ENCODE measurements at places on chromosomes 12 and 14.
A peak's percentile ranks its signal among the peaks of the same experiment; 100 is the strongest.

GRCh38 chr12:54736549-54736948 lies 88.4 kb upstream of the DCD start:
- no peak for DNase-seq

DNA sequence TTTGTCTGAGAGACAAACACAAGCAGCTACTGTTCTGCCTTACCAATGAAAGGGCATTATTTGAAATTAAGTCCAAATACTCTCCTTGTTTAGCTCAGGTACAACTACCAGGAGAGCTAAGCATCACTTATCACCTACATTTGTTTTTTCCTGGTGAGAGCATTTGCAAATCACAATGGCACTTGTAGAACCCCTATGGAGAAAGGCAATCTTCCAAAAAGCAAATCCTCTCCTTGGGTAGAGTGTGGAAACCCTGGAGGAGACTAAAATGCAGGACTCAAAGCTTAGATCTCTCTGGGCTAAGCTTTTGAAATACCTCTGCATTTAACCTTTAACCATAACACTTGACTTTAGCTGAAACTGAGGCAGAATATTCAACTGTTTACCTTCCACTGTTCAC lies 20.8 kb downstream of the GTSF1 start:
- no peak for DNase-seq

GRCh38 chr12:44835641-44836379 lies 40.3 kb downstream of the NELL2 start:
- peak; percentile 26 for DNase-seq

GRCh38 chr12:16719713-16720416 lies 113.9 kb upstream of the LMO3 start:
- no peak for DNase-seq

GRCh38 chr12:105420046-105420445 lies 89.6 kb downstream of the C12orf75 start:
- no peak for DNase-seq

DNA sequence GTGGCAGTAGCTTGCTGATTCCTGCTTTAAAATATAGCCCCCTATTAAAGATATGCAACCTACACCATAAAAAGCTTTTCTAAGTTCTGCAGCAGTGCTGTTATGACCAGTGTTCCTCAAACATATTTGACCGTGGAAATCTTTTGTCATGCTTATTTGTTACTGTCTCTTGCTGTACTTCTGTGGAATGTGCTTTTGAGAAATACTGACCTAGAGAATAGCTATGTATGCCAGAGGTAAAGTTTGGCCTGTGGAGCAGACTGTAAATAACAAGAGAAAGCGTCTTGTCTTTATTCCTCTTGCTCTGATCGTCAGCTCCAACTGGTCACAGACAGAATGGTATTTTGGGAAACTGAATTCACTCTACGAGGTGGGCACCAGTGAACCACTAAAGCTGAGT lies 239.0 kb downstream of the FBXL14 start:
- DNase-seq, result no peak

GRCh38 chr12:66945189-66945817 lies 266.4 kb upstream of the GRIP1 start:
- no peak for DNase-seq

GRCh38 chr12:64740646-64741045 lies 18.6 kb downstream of the GNS start:
- DNase-seq, result no peak

GRCh38 chr12:53652366-53652765 lies 23.5 kb downstream of the ATP5MC2 start:
- DNase-seq, result no peak

DNA sequence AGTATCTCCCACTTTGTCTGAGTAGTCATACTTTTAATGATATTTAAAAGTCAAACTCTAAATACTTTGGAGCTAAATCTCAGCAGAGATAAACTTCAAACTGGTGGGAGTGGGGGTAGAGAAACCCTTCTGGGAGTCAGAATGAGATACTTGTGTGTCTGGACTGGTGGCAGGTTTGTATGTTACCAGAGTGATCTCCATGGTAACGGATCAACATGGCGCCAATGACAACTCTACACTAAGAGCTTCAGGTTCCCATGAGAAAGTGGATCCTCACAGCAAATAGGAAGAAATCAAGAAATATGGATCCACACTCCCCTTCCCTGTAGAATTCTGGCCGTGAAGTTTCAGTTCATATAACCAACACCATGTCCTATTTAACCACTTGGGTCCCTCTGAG lies 121.9 kb downstream of the ETV6 start:
- DNase-seq, result no peak

GRCh38 chr12:117002051-117002817 lies 91.5 kb downstream of the FBXW8 start:
- no peak for DNase-seq

GRCh38 chr12:24011927-24012507 lies 62.5 kb upstream of the SOX5 start:
- no peak for DNase-seq

- no peak for DNase-seq
These were observed 13.3 kb upstream of the DTX1 start for GRCh38 chr12:113043240-113043639.

DNA sequence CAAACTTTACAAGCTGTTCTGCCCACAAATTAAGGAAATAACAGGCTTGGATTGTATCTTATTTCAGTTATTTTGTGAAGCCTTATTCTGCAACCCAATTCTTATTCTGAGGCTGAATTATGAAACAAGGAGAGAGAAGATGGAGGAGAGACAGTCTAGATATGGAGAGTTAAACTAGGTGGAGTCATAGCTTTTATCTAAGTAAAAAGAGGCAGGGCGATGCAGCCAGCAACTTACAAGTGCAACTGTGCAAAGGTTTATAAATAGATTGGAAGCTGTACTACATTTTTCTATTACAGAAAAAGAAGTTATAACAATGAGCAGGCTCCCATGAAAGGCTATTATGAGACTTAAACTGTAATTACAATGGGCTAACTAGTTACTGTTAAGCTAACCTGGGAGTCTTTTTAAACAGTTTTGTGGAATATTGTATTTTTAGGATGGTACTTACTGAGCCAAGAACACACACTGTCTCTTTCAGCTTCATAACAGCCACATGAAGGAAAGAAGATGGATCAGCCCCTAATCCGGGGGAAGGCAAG lies 22.4 kb downstream of the NID2 start:
- DNase-seq, result no peak

DNA sequence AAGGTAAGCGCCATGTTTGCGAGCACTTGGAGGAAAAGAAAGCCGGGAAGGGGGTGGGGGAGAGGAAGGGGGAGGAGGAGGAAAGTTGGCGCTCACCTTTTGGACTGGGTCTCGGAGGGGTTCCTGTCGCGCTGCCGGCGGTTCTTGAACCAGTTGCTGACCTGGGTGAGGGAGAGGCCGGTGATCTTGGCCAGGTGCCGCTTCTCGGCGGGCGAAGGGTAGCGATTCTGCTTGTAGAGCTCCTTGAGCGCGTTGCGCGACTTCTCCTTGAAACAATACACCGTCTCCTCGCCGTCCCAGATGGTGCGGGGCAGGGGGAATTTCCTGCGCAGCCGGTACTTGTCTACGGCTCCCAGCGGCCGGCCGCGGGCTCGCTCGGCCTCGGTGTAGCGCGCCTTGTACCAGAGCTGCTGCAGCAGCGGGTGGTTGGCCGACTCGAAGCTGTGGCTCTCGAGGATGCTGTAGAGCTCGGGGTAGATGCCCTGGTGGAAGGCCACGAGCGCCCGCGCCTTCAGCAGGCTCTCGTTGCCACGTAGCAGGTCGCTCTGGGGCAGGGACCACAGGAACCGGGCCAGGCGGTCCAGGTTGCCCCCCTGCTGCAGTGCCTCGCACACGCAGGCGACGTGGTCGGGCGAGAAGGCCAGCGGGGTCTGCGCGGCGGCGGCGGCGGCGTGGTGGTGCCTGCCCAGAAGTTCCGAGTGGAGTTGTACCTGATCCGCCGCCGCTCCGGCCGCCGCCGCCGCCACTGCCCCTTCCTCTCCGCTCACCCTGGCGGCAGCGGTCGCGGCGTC lies 840 bp downstream of the SIX4 start:
- peak; percentile 27 for DNase-seq

GRCh38 chr12:101608301-101609133 lies 13.7 kb downstream of the MYBPC1 start:
- no peak for DNase-seq

GRCh38 chr14:22837114-22837749 lies 847 bp downstream of the MMP14 start:
- DNase-seq, result peak; percentile 18

Measured in activated naive CD8-positive, alpha-beta T cell treated with anti-CD3 and anti-CD28 coated beads for 36 hours (primary cell).